ENCODE measurements at places on chromosomes 3 and 15.

- DNase-seq, result no peak
These were observed 12.5 kb upstream of the MGLL start for GRCh38 chr3:127834771-127835170.

DNA sequence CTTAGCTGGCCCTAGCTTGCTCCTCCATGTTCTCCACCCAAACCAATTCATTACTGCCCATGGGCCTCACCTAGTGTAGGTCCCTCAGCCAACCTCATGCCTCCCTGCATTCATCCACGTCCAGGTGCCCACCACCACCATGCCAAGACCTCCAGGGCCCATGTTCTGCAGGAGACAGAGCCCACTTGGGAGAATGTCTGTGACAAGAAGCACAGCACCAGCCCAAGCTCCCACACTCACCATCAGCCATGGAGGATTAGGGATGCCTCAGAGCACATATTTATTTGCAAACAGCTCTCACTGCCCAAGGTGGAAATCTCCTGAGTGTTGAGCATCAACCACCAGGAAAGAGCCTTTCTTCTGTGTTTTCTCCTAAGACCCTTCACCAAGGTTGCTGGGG, 43.4 kb upstream of the ACAN start:
- no peak for DNase-seq

GRCh38 chr3:16423298-16423697, 90.2 kb downstream of the RFTN1 start:
- no peak for DNase-seq

DNA sequence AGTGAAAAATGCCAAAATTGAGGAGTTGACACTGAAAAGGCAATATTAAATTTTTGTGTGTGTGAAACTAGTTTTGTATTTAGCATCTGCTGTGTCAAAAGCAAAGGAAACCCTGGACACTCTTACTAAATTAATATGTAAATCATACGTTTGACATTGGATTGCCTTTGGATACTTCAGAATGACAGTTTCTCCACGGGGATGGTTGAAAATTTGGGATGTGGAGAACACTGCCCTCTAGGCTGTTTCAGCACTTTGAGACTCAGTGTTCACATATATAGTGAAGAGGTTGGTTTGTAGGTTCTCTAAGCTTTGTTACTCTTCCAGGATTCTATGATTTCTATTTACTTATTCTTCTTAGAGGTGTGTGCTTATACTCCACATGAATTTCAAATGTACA, 3.0 kb downstream of the ROBO2 start:
- no peak for DNase-seq
